ENCODE measurements at places on chromosomes 2 and 18.

GRCh38 chr18:75837316-75837715 lies 409.8 kb upstream of the SMIM21 start:
- no peak for DNase-seq

DNA sequence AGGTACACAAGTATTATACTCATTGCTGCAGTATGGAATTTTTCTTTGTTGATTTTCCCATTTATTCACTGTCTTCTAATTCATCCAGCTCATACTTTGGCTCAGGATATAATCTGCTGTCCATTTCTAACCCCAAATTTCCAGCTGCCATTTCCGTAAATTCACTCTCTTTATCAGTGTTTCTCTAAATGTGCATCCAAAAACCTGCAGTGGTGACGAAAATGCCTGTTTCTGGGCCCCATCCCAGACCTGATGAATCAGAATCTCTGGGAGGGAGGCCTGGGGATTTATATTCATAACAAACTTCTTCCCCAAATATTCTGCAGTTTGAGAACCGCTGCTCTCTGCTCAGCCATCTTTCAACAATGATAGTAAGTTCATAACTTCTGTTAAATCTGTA lies 86.6 kb downstream of the VWC2L start:
- no peak for DNase-seq

DNA sequence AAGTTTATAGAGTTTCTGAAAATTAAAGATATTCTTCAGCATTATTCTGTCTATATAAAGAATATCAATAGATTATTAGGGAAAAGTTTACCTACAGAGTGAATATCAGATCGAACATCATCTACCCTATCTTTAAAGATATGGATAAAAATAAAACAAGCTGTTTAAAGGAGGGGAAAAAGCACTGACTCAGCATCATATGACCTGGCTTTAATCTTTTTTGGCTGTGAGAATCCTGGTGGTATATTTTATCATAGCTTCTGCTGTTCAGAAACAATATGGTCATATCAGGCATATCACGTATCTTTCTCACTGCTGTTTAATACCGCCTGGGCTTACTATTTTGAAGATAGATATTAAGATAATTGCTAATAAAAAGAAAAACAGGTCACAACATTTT lies 80.2 kb downstream of the NEB start:
- no peak for DNase-seq

DNA sequence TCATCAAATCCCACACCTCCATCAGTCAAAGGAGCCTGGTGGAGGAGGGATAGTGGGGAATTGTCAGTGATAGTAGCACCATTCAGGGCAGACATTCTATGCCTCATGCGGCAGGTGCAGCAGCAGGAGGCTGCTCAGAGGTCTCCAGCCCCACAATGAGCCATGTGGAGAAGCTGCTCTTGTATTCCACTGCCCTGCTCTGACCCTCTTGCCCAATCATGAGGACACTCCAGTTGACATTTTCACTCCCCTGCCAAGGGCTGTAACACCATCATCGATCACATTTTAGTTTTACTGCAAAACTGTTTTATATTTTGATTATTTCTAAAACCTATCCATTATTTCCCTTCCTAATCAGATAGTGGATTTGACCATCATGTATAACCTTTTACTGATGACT lies 487.6 kb upstream of the KLHL29 start:
- DNase-seq = no peak

DNA sequence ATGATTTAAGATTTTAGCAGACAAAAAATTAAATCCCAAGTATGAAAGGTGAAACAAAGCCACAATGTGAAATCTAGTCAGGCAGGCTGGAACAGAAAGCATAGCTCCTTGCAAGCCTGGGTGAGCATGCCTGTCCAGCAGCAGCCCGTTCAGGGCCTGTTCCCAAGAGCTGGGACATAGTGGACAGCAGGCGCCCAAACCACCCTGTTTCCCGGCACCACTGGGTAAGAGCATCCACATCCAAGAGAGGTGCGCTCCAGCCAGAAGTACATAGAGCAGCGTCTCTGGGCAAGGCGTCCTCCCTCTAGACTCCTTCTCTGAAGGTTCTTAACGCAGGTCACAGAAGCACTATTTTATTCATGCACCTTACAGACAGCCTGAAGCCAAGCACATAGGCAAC lies 80.8 kb downstream of the DNER start:
- no peak for DNase-seq

DNA sequence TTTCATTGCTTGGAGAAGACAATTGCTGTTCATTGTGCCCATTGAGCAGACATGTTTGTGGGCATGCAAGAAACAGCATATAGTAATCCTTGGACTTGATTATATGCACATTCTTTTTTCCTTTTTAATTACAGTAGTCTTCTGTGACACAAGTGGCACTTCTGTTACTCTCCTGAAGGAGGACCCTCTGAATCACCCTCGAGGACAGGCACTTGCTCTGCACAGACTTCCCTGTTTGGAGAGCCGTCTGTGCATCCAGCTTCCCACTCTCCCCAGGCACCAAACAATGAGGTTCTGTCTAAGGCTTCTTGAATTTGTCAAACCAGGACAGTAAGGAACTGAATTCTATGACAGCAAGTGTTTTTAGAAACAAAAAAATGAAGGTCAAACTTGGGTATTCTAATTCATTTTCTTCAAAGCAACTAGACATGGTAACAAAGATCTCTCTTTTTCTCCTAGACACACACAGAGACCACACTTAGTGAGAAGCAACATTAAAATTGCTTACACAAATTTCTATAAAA lies 844.6 kb upstream of the ID2 start:
- DNase-seq = no peak

- DNase-seq = no peak
These were observed 104.5 kb downstream of the OSBPL6 start for GRCh38 chr2:178298785-178299212.

DNA sequence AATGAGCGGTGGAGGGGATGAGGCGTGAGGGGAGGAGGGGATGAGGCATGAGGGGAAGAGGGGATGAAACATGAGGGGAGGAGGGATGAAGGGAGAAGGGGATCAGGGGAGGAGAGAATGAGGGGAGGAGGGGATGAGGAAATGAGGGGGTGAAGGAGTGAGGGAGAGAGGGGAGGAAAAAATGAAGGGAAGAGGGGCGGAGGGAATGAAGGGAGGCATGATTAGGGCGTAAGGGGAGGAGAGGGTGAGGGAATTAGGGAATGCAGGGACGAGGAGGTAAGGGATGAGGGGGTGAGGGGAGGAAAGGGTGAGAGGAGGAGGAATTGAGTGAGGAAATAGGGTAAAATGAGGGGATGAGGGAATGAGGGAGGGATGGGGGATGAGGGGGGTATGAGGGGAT lies 40.5 kb downstream of the AQP12A start:
- no peak for DNase-seq

DNA sequence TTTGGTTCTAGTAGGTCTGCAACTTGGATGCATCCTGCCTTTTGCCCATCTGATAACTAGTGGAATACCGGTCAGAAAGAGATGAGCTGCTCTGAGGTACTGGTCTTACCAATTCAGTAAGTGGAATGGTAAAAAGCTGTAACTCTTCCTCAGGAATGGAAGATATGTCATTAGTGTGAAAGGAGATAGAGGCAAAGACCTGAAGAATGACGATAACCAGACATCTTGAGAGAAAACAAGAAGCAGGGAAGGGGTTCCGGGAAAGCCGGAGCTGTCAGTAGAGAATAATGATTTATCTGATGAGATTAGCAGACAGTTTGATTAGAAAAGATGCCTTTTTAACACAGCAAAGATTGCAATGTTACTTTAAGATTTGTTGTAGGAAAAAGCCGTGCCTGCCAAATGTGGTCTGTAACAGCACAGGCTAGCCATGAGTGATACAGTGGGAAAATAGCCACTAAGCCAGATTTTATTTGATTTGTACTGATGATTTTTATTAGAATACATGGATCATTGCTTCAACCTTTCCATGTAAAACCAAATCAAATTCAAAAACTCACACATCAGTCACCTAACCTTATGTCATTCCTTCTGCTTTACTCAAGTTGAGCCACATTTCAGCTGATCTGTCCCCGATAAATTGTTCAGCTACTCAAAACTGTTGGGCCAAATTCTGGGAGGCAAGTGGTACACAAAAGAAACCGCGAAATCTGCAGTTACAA lies 110.0 kb downstream of the TCF4 start:
- no peak for DNase-seq

- no peak for DNase-seq
These were observed 21.7 kb downstream of the ARHGAP28 start for GRCh38 chr18:6751222-6751621.

GRCh38 chr2:159963700-159964099 lies 98.7 kb downstream of the PLA2R1 start:
- no peak for DNase-seq

DNA sequence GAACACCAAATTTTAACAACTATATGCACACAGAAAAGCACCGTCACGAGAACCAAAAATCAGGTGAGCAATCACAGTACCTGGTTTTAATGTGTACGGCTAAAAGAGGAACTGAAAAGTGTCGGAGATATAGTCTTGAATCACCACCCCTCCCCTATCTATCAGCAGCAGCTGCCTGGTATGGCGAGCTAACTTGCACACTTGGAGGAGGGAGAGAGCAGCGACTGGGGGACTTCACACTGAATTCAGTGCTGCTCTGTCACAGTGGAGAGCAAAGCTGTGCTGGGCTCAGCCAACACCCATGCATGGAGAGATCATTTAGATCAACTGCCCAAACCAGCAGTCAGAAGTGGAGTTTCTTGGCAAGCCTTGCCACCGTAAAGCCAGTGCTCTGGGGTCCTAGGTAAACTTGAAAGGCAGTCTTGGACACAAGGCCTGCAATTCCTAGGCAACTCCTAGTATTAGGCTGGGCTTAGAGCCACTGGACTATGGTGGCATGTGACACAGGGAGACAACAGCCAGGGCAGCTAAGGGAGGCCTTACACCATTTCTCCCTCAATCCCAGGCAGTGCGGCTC lies 89.2 kb upstream of the CD226 start:
- no peak for DNase-seq

- no peak for DNase-seq
These were observed 342.7 kb upstream of the CWC22 start for GRCh38 chr2:180349809-180350208.

DNA sequence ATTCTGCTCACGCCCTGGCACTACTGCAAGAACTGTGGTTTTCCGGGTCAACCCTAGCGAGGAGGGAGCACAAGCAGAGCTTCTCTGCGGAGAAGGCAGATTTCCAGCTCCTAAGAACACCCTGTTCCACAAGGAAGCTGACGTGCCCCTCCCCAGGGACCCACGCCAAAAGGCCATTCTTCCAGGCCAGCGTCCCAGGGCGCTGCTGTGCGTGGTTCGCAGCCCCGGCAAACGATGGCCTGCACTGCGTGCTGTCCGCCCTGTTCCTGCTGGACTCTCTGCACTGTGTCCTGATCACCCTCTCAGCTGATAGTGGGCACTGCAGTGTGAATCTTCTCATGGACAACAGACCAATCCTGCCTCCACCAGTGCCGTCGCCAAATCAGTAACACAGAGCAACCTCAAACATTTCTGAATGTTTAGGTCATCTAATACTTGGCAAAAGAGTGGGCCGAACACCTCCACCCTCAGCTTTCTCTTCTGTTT lies 49.1 kb downstream of the ADI1 start:
- DNase-seq = no peak

DNA sequence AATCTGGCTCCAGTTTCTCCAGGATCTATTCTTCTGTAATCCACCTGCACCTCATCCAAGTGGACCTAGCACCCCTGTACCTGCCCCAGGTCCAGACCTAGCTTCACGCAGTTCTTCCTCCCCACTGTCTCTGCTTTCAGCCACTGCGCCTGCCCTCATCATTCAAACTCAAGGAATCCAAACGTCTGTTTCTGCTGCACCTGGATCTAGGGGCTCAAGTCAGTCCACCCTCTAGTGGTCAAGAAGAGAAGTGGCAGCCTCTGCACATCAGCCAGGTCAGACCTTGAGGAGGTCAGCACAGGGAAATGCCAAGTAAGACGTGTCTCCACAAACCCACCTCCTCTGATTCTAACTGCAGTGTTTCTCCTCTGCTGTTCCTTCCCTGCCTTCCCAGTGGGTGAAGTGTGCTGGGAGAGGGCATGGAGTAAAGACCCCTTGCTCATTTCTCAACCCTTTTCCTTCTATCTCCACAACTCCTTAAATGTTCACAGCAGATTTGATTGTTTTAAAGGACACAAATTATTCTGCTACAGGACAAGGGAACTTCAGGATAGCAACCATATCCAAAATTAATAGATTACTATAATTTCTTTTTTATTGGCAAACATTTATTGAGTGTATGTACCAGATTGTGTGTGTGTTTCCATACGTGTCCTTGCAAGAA lies 8.6 kb upstream of the RNF152 start:
- DNase-seq = peak; percentile 34
